ENCODE measurements at places on chromosomes 11 and 22.

- DNase-seq: no peak
These were observed 68.9 kb upstream of the HEPHL1 start for GRCh38 chr11:93952082-93952780.

GRCh38 chr22:23217171-23218052 is 37.1 kb downstream of the BCR start:
- no peak for DNase-seq

DNA sequence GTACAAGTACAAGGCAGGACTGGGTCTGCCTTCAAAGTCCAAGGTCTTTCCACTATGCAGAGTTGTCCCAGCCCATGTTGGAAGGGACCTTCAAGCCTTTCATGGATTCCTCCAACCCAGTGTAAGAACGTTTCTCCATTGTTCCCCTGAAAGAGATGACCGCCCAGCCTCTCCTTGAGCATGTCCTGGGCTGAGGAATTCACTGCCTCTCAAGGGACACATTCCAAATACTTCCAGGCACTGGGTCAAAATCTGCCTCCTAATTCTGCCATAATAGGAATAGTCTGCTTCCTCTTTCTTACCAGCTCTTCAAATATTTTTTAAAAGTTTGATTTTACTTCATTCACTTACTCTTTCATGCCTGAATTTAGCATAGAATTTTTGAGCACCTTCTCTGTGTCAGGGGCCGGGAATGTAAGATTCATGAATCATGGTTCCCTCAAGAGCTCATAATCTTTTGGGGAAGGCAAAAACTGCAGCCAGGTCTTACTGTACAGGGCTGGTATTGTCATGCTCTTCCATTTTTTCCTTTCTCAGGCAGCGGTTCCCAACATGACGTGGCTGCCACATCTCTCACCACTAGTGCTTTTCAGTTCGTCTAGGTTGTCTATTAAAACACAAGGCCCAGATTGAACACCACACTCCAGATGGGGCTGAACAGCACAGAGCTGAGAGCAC is 143.3 kb upstream of the TBCEL start:
- no peak for DNase-seq

DNA sequence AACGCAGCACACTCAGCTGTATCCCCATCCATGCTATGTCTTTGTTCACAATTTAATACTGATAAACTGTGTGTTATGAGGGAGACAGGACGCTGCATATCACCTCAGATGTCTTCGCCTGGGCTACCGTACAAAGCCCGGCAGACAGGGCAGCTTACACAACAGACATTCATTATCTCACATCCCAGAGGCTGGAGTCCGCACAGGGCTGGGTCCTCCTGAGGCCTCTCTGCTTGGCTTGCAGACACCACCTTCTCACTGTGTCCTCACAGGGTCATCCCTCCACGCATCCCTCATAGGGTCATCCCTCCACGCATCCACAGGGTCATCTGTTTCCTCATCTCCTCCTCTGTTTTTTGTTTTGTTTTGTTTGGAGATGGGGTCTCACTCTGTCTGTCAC is 61.2 kb downstream of the SHANK2 start:
- no peak for DNase-seq

DNA sequence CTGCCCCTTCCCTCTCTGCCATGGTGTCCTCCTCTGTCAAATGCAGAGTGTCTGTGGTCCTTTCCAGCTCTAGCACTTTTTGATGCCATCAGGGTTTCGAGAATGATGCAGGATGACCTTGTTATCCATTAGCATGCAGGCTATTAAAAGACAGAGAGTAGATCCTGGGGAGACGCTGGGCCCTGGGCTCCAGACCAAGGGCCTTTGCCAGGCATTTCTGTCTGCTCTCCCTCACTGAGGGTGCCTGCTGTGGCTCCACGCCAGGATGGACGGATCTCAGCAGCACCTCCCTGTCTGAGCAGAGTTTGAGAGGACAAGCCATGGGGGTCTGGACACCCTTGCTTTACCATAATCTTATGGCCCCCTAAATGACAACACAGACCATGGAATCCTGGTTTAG is 110.8 kb upstream of the CD82 start:
- DNase-seq: no peak

DNA sequence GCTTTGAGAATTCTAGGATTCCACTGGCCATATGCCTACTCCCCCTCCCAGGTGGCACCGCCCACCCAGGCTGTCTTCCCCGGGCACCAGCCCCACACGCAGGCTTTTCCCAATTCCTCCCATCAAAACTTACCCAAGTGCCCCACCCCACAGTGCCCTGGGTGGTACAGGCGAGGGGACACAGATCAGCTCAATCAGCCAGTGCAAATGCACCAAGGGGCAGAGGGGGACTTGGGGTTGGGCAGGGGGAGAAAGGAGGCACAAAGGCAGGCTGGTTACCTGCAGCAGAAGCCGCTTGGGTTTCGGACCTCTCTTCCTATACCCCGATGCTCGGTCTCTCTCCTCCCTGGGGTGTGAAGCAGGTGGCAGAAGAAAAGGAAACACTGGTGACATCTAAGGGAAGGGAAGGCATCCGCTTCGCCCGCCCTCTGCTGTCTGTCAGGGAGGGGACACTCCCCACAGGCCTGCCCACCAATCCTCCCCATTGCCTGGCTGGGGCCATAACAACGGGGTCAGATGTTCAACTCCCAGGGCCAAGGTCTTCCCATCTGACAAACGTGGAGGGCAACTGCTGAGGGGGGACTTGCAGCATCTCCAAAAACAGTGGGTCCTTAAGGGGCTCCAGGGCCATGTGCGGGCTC is 14.0 kb downstream of the CBX7 start:
- DNase-seq: no peak

- DNase-seq: no peak
These were observed 782.9 kb upstream of the API5 start for GRCh38 chr11:42528911-42529310.

- DNase-seq: peak; percentile 58
These were observed 533 bp downstream of the ELF5 start for GRCh38 chr11:34512840-34513681.

DNA sequence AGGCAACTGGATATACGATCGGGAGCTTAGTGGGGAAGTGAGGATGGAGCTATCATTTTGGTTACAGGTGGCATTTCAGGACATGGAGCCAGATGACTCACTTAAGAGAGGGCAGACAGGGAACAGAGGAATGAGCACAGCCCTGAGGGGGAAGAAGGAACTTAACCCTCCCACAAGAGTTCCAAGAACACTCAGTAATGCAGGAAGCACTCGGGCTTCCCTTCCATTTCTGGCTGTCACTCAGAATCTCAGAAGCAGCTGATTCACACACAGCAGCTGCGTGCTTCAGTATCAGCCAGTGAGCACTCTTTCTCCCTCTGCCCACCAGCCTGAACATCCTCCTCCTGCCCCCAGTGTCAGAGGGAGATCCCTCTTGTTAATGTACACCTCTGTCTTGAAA is 34.8 kb downstream of the EFCAB6 start:
- DNase-seq: no peak

DNA sequence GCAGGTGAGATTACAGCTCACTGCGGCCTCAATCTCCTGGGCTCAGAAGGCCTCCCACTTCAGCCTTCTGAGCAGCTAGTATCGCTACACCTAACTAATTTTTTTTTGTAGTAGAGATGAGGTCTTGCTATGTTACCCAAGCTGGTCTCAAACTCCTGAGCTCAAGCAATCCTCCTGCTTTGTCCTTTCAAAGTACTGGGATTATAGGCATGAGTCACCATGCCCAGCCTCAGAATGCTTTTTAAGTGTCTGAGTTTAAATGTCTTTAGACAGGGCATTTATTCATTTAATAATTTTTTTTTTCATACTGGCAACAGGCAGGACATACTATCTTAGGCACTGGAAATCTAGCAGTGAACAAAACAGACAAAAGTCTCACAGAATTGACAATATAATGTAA is 27.7 kb downstream of the LRP4 start:
- DNase-seq: no peak

- DNase-seq: no peak
These were observed 336.7 kb upstream of the PLET1 start for GRCh38 chr11:112597286-112597790.

DNA sequence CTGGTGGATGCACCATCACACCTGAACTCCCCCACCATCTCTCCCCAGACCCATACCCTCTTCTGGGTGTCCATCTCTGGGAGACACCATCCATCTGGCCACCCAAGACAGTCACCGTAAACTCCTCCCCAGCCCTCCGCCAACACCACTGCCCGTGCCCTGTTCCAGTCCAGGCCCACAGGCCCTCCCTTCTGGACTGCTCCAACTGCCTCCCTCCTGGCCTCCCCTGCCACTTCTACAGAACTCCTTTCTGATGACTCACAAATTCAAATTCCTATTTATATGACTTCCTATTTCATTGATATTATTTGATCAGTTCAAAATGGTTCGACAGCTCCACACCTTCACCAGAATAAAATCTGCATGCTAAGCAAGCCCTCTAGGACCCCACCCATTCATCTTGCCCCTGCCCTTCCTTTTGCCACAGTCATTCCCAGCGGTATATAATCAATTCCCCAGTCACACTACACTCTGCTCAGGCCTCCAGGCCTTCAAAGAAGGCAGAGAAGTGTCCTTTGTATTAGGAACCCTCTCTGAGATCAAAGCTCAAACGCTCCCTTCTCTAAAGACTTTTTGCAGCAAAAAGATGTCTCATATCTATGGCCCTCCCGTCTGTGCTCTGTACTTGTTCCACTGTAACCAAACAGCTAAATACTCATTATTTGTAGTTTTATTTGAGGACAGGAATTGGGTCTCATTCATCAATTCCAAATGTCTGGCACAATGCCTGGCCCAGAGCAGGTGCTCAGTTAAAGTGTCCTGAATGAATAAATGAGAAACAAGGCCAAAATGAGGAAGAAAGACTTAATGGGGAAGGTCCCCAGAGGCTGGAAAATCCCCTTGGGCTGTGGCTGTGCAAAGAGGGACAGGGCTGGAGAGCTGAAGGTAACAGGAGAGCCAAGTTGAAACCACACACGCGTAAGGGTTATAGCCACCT is 29.0 kb downstream of the MYH9 start:
- DNase-seq: no peak

DNA sequence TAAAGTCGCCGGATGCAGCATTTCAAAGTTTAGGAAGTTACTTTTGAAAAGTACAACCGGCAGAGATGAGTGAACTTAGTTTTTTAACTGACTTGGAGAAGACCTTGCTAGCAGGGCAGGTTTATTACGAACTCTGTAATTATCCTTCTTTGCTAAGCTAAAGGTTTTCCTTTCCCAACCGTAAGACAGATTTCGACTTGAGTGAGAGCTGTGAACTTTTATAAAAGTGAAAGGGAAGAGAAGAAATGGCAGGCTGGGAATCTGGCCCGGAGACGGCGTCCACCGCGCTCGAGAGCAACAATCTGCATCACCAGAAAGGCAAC is 659 bp upstream of the TEAD1 start:
- DNase-seq: no peak

GRCh38 chr11:47124675-47125074 is 52.0 kb downstream of the ARFGAP2 start:
- DNase-seq: no peak

GRCh38 chr11:255176-255575 is 18.4 kb downstream of the PSMD13 start:
- no peak for DNase-seq

DNA sequence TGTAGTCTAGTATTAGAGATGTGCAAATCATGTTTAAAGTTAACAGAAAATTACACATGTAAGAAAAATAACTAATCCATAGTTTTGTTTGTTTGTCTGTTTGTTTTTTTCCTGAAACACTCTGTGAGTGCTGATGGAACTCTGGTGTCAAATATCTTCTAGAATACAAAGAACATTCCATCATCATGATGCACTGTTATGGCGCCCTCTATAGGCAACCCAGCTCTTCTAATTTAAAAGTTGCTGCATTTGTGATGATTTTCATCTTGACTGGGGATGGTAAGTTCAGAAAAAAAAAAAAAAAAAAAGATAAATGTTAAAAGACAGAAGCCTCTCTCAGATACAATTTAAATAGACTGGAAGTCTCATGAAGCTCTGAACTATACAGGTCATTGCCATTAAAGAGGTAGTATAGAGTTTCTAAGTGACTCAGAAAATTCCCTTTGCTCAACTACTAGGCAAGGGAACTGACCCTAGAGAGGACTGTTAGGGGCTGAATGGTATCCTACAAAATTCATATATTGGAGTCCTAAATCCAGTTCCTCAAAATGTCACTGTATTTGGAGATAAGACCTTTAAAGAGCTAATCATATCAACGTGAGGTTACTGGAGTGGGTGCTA is 597.2 kb upstream of the ANO3 start:
- no peak for DNase-seq

DNA sequence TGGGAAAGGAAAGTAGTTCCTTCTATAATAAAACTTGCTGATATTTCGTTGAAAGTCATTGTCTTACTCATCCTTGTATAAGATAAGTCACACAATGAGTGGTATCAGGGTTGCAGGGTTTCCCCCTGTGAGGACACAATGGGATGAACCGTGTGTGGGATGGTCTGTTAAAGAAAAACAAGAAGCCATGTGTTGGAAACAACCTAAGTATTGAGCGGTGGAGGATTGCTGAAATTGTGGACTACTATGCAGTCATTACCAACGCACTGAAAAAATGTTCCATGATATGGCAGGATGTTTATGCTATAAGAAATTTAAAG is 28.6 kb downstream of the PTPRJ start:
- DNase-seq: no peak

DNA sequence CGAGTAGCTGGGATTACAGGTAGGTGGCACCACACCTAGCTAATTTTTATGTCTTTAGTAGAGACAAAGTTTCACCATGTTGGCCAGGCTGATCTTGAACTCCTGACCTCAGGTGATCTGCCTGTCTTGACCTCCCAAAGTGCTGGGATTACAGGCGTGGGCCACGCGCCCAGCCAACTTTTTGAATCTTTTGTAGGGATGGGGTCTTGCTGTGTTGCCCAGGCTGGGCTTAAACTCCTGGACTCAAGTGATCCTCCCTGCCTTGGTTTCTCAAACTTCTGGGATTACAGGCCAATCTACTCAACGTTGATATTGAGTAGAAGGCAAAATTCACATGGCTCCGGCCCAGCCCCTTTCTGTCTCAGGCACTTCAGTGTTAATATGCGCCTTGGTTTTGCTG is 93.9 kb downstream of the MED15 start:
- no peak for DNase-seq

DNA sequence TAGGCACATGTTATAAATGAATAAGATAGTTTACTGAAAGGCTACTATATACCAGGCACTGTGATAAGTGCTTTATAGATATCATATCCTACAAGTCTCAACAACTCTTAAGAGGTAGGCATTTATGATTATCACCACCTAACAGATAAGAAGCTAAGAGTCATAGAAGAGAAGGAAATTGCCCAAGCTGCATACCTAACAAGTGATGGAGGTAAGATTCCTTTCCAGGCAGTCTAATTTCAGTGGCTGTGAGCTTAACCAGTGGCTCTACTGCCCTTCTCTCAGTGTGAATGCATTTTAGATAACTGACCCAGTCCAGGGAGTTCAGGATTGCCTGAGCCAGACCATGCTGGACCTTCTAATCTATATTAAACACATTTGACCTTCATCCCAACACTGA is 39.2 kb downstream of the HEPHL1 start:
- no peak for DNase-seq

DNA sequence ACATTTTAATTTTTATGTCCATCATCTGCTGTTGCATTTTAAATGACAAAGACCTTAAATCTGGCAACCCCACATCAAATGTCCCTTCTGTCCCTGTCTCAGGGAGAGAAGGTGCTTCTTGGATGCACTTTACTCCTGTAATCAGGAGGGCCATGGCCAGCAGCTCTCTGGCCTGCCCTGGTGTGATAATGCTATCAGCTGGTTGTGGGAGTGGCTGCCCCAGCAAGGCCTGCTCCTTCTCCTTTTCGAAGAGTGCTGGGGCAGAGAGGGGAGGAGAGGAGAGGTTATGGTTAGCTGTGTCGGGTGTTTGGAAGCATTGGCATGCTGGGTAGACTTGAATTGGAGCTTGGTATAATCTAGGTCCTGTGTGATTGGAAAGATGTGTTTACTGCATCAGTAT is 12.8 kb downstream of the TNRC6B start:
- DNase-seq: no peak
